ENCODE measurements at places on chromosomes 11 and 22. TPM values are rescaled to one million over a fixed set of nuclear protein-coding genes. Genes with fewer than 3 reads are reported as not detected.

Gene NRIP3
- 20.0 TPM for total RNA-seq

Gene APOA4
- total RNA-seq = not detected

Gene ZBTB16
- total RNA-seq = 12.2 TPM

Gene BATF2
- 2.0 TPM for total RNA-seq

Gene CATSPERZ
- 0.57 TPM for total RNA-seq

Gene MDK
- total RNA-seq = 50.0 TPM

Gene SLC7A4
- total RNA-seq = not detected

Gene STK33
- total RNA-seq = 1.1 TPM

Gene AMPD3
- 1.5 TPM for total RNA-seq

Gene OVOL1
- total RNA-seq = not detected

Gene USP2
- total RNA-seq = 0.13 TPM

Measured in thoracic aorta endothelial cell (primary cell).